ENCODE measurements at places on chromosomes 3 and 15. TPM values are rescaled to one million over a fixed set of nuclear protein-coding genes. Genes with fewer than 3 reads are reported as not detected.

ITPKA gene
- 0.91 TPM for total RNA-seq

DNA sequence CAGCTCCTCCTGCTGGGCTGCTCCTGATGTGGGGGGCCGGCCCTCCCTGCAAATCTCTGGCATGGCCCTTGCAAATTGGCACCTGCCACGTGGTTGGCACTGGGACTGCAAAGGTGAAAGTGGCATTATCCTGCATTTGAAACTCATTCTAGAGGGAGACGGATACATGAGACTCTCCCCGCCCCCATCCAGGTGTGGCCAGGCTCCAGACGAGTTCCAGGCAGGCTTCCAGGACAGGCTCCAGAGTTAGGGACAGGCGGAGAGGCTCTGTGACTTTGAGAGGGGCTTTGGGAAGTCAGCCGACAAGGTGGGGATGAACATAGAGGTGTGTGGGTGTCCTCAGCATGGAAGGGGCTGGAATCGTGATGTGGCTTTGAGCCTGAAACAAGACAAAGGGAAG, 178.5 kb downstream of the APBA2 start:
- no peak for DNase-seq

GRCh38 chr3:112101916-112102315, 15.7 kb downstream of the C3orf52 start:
- DNase-seq: no peak

PROK2 gene
- total RNA-seq: 0.25 TPM

RPP14 gene
- total RNA-seq: 9.7 TPM

C2CD4A gene
- 0.50 TPM for total RNA-seq

- no peak for DNase-seq
Measured at GRCh38 chr15:57667171-57667849, 39.2 kb upstream of the POLR2M start.

NR1I2 gene
- 206 TPM for total RNA-seq

ADAMTSL3 gene
- total RNA-seq: 17.8 TPM

EXOG gene
- 3.7 TPM for total RNA-seq

- DNase-seq: no peak
Measured at GRCh38 chr3:184156522-184156955, 1.4 kb downstream of the DVL3 start.

SRGAP3 gene
- total RNA-seq: 2.8 TPM

Measured in left lobe of liver (tissue), 2 donors.